ENCODE measurements at places on chromosomes 6 and 20. TPM values are rescaled to one million over a fixed set of nuclear protein-coding genes. Genes with fewer than 3 reads are reported as not detected.

DNA sequence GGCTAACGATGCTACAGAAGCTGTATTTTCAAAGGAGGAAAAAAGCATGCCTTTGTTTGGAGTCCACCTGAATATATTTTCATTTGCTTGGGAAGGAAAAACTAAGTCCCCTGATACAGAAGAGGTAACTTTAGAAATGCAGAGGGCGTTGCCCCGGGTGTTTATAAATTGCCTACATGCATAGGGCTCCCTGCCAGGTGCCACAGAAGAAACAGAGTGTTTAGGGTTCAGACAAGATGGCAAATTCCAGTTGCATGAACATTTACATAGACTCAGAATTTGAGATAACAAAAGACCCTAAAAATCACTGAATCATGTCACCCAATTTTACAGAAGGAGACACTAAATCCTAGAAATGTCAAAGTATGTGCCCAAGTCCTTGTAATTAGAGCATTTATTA, 19.9 kb downstream of the RIN2 start:
- no peak for DNase-seq

- no peak for DNase-seq
Measured at GRCh38 chr20:41392871-41393704, 26.5 kb upstream of the EMILIN3 start.

DNA sequence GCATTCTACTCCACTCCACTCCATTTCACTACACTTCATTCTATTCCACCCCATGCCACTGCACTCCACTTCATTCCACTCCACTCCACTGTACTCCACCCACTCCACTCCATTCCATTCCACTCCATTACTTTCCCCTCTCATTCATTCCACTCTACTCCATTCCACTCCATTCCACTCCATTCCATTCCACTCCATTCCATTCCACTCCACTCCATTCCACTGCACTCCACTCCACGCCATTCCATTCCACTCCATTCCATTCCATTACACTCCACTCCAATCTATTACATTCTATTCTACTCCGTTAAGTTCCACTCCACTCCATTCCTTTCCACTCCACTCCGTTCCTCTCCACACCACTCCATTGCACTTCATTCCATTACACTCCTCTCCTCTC, 25.0 kb upstream of the DEFB125 start:
- no peak for DNase-seq

- no peak for DNase-seq
Measured at GRCh38 chr6:44216677-44217331, at the start of gene MYMX. MYMX (plus strand) TSS chr6:44216926; CDS start chr6:44217472, 546 bp downstream.

DNA sequence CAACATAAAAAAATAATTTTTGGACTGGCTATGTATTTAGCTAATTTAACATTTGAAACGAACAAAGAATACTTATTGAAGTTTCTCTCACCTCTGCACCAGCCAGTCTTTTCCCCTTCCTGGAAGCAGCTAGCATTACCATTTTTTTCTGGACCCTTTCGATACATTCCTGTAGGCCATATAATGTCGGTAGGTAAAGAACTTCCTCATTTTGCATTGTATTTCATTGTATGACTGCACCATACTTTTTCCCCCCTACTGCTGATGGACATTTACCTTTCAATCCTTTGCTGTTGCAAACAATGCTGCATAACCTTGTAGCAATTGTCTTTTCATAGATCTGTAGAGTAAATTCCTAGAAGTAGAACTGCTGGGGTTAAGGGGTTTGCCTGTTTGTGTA, 17.6 kb downstream of the CBFA2T2 start:
- DNase-seq = no peak

GRCh38 chr6:25315194-25316177, 36.3 kb downstream of the CARMIL1 start:
- DNase-seq = no peak

GRCh38 chr6:71190809-71191208, 97.8 kb upstream of the OGFRL1 start:
- DNase-seq = no peak

The ABHD16B gene
- not detected for total RNA-seq

The SYCP2 gene
- 0.13 TPM for total RNA-seq

Measured in GM12878 (cell line).